ENCODE measurements at places on chromosomes 16 and 17.

- no peak for DNase-seq
These were observed 15.4 kb downstream of the OTOP3 start for GRCh38 chr17:74951065-74951464.

DNA sequence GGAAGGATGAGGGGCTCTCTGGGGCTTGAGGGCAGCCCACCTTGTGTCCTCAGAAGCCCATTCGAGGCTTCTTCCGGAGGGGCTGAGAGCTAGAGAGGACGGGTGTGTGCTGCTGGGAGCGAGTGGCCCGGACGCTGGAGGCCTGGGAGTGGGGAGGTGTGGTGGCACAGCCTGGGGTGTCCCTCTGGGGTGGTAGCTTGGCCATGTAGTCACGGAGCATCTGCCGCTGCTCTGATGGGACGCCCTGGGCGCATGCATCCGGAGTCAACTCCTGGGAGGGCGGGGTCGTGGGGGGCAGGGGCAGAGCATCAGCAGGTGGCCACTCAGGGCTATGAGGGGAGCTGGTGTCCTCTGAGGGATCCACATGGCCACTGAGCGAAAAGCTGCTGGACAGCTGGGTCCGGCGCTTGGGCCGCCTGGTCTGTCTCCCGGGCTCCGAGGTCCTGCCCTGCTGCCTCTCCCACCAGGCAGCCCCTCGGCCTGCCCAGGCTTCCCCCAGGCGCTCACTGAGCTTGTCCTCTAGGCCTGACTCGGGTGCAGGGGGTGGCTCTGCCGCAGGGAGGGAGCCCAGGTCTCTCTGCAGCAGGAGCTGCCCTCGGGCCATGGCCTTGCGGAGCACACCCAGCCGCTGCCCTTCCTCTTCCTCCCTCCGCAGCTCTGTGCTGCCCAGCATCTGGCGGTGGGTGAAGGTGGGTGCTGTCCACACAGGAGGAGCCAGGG lies 7.8 kb downstream of the TAF1C start:
- DNase-seq = no peak

DNA sequence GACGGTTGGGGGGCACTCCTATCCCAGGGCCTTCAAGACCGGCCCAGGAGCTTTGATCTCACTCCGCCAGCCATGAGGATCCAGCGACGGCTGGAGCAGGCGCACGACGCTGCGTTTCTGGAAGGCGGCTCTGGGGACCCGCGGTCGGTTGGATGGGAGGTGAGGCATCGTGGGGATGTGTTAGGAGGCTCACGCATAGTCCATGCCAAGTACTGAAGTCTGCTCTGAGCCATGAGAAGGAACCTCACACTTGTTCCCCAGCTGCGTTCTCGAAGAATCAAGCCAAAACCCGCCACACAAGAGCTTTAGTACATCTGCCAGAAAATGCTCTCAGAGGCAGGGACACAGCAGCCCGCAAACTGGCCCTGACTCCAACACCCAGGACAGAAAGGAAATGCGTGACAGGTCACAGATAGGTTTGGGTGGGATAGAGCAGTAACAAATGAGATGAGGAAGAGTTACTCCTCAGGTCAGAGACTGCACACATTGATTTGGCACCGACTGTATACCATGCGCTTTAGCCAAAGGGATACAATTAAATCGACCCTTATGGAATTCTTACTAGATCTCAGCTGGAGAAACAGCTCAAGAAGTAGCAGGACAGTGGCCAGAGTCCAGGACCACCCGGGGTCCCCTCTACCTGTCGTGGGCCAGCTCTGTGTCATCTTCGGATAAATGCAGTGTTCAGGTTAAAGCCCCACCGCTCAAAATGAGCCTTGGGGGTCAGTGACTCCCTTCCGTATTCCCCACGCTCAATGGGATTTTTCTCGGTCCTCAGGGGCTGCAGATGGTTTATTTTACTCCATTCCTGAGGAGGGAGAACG lies 6.7 kb upstream of the GSG1L start:
- no peak for DNase-seq

- no peak for DNase-seq
These were observed 24.7 kb downstream of the SSH2 start for GRCh38 chr17:29905086-29905878.

DNA sequence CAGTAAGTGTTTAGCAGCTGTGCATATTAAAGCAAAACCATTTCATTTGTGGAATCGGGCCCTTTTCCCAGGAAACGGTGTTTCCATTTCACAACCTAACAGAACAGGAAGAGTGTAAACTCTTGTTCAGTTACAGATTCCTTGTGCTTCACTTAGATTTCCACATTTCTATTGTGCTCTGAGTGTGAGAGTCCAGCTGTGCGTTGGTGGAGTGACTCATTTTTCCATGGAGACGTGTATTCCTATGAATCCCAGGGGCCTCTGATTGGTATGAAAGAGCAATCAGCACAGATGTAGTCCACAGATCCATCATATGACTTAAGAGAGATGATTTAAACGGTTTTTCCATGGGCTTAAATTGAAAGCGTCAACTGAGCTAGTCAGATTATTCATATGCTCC lies 13.3 kb upstream of the CAVIN1 start:
- no peak for DNase-seq

- no peak for DNase-seq
These were observed 364.0 kb downstream of the NPIPA8 start for GRCh38 chr16:17972460-17972943.
